ENCODE measurements at places on chromosomes 2 and 18.

DNA sequence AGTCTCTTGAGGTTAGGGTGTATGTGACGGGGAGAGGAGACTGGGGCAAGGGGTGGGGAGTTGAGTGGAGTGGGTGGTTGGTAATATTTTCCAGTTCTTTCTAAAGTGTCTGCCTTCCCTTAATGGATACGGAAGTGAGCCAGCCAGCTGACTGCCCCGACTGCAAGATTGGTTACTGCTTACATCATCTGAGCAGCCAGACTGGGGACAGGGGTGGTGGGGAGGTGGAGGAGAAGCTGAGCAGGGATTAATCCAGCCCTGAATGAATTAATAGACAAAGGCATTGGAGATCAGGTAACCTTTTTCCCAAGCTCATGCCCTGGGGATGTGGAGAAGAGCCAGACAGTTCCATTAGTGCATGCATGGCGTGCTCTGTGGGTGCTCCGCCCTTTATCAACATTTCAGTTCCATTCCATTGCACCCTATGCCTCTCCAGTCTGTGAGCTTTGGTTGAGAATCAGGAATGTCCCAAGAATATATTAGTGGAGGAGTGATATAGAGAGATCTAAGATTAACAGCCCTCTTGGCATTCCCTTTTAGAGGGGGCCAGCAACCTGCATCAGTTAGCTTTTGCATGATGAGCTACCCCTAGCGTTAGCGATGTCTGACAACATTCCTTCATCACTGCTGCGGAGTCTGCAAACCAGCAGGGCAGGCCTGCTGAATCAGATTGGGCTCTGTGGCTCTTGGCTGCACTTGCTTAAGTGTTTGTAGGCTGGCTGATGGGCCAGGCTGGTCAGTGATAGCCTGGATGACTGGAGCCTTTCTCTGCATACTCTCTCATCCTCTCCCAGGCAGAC, 67.4 kb downstream of the TNP1 start:
- DNase-seq: no peak

DNA sequence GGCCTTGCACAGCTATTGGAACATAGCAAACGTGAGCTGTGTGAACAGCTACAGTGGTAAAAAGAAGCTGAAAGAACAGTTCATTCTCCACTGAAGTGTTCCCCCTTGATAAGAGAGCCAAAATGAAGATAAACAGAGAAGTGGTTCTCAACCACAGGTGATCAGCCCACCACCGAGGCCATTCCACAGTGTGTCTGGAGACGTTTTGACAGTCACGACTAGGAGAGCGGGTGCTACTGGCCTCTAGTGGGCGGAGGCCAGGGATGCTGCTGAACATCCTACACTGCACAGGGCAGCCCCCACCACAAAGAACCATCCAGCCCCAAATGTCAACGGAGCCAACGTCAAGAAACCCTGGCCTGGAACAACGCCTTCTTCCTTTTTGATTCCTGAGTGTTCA, 38.4 kb downstream of the ADCY3 start:
- DNase-seq: no peak

DNA sequence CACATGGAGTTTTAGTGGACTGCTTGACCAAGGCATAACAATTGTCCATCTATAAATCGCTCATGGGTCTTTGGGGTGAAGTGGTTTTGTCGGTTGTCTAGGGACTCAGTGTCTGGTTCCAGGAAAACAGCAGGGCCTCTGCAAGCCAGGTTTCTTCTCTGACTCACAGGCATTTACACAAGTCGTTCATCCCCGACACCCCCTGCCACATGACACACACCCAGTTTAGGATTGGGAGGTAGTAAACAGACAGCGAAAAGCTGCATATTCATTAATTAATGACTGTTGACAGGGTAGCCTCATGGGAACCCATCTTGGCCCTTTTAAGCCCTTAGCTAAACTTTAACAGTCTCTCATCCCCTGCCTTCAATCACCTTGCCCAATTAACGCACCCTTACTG, 194.8 kb upstream of the ACVR2A start:
- no peak for DNase-seq

GRCh38 chr18:51621113-51621863, 423.8 kb upstream of the MEX3C start:
- DNase-seq: peak; percentile 23

GRCh38 chr18:33350256-33350655, 90.3 kb downstream of the CCDC178 start:
- DNase-seq: no peak

DNA sequence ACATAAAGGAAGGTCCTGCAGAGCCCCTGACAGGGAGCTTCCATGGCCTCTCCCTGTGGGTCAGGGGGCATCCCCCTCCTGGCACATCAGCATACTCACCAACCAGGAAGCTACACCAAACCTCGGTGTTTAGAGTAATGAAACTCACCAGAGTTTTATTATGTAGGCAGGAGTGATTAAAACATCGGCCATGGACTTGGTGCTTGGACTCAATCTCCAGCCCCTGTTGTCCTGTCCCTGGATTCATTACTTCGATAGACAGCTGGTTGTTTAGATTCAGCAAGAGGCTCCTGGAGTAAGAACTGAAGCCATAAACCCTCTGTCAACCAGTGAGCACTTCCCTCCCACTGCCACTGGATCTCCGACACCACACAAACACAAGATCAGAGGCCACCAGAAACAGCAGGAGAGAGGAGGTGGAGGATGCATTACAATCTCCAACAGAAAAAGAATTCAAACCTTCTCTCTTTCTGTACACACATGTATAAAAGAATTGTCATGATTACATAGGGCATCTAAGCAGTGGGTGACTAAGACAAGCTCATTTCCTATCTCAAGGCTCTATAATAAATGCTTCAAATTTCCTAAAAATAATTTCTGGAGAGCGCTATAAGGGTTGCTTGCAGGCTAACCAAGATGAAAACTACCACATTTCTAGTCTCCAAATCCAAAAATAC, 27.2 kb downstream of the TBC1D8 start:
- DNase-seq: no peak

DNA sequence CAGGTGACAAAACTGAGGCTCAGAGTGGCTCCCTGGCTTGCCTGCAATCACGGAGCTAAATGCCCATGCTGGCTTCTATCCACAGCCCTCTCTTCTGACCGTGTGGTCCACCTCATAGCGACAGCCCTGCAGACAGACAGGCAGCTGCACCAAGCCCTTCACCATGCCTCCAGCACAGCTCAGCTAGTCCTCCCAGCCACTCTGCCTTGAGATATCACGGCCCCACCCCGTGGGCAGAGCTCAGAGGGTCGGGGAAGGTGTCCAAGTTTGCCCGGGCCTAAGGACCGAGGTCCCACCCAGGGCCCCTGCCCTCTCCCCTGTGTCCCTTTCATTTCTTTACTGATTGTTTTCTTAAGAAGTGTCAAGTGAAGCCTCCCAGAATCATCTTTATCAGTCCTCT, 128.2 kb upstream of the GLI2 start:
- no peak for DNase-seq

GRCh38 chr2:62423235-62423634, 82.8 kb downstream of the TMEM17 start:
- no peak for DNase-seq

DNA sequence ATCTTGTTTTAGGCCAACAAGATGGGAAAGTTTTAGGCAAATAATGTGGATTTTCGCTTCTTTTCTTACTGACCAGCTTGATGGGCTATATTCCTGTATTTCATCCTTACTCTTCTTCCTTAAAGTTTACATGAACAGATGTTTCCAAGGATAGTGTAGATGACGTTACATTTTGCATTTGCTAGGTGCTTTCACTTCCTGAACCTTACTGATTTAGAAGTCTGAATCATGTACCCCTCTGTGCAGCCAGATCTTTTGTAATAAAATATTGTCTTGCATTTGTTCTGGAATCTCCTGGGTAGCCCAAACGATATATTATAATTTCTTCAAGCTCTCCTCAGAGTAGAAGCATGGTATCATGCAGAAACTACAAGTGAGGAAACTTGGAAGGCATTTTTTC, 93.4 kb downstream of the CALCRL start:
- DNase-seq: no peak

GRCh38 chr2:112339986-112340385, 64.6 kb downstream of the ZC3H6 start:
- no peak for DNase-seq

- DNase-seq: no peak
These were observed 558.1 kb upstream of the ZNF804A start for GRCh38 chr2:184040230-184040629.

DNA sequence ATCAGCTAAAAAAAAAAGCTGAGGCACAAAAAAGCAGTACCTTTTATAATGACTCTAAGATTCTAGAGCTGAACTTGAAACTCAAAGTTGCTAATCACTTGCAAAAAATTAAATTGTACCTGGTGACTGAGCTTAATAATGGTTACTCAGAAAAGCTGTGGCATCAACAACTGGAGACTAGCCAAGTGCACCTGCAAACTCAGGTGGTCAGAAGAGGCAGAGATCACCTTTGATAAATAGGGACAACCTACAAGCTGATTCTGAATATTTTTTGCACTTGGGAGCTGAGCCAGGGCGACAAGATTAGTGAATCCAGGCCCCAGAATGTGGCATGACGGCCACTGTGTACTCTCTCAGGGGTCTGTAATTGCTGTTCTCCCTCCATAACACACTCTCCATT, 3.0 kb downstream of the ABHD3 start:
- DNase-seq: no peak

GRCh38 chr18:35581898-35582641, 530 bp downstream of the GALNT1 start:
- DNase-seq: no peak

- DNase-seq: no peak
These were observed 64.9 kb downstream of the C1D start for GRCh38 chr2:67997903-67998302.

DNA sequence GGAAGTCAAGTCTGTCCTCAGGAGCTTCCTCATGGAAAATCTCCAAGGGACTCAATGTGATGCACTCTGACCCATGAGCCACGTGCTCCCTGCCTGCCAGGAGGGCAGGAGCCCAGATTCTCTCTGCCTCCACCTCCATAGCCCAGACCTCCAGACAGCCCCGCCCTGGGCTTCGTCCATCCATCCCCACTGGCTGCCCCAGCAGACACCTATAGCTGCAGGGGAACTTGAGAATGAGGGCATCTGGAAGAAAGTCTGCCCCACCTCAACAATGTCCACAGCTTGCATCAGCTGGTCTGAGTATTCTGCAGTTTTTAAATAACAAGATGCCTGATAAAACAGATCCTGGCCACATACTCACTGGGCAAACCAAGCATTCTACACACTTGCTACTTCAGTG, 418.8 kb upstream of the SMIM21 start:
- DNase-seq: no peak
